ENCODE measurements at places on chromosomes 7 and 10. TPM values are rescaled to one million over a fixed set of nuclear protein-coding genes. Genes with fewer than 3 reads are reported as not detected.

DNA sequence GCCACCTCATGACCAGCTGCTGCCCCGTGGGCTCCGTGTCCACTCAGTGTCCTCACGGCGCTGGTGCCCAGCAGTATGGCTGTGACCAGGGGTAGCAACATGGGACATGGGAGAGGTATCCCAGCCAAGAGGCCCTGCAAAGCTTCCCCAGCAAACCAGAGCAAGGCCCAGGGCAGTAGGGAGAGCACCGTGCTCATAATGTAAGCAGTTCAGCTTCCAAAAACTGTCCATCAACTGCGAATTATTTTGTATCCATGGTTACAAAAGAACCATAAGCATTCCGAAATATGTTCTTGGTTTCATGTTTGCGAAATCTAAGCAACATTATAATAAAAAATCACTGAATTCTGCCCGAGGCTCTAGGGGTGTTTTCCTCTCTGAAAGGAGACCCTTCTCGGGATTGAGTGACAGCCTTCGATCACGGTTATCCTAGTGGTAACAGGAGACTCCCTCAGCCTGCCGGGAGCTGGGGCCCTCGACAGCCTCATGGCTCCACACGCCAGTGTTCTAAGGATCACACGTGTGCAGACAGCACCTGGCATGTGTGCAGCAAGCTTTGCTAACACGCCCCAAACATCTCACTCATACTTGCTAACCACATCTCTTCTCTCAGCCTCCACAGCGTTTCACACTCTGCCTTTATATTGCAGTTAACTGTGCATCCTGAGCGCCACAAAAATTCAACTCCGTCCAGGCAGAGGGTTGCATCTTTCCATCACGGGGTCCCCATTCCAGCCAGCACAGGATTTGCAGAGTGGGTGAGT lies 117.6 kb downstream of the DIP2C start:
- DNase-seq: no peak

The CRPPA gene
- 3.9 TPM for polyA plus RNA-seq

The TFR2 gene
- polyA plus RNA-seq: 0.90 TPM

The ZNF37A gene
- 8.9 TPM for polyA plus RNA-seq

DNA sequence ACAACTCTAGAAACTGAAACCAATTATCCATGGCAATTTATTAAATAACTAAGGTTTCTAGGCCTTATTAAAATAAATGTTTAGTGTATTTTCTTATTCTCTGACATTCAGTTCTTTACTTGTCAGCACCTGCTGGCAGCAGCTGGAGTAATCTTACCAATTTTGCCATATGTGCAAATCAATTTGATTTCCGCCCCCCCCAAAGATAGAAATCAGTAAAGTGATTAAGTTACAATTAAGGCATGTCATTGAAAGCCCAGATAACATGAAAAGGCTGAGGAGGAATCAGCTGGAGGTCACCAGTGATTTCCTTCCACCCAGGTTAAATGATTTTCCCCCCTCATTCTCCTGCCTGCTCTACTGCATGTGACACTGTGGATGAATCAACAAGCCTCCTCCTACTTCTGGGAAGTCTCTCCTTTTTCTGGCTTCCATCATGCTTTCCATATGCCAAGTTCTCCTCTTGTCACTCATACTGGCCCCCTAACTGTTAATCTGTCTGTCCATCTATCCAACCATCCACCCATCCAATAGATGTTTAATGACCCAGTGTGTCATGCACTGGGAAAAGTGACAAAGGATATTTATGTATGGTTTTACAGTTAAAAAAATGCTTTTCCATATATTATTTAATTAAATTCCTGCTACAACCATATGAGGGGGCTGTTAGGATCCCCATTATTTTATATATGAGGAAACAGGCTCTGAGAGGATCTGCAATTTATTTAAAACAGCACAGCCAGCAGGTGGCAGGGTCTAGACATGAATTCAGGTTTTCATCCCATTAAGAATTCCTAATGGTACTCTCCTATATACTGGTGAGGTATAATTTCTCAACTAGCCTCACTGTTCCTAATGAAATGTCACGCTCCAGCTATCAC lies 116.5 kb downstream of the ATXN7L1 start:
- no peak for DNase-seq

GRCh38 chr7:50349963-50350944 lies 45.7 kb downstream of the IKZF1 start:
- DNase-seq: no peak

The LIPN gene
- not detected for polyA plus RNA-seq

GRCh38 chr7:143455491-143455890 lies 12.2 kb downstream of the TAS2R60 start:
- no peak for DNase-seq

GRCh38 chr10:24701447-24701846 lies 22.2 kb downstream of the ARHGAP21 start:
- no peak for DNase-seq

GRCh38 chr10:98316170-98316569 lies 48.2 kb upstream of the LOXL4 start:
- no peak for DNase-seq

- DNase-seq: no peak
Measured at GRCh38 chr10:75441196-75441595, 9.8 kb downstream of the LRMDA start.

The HOXA7 gene
- polyA plus RNA-seq: 19.1 TPM

The MBL2 gene
- not detected for polyA plus RNA-seq

DNA sequence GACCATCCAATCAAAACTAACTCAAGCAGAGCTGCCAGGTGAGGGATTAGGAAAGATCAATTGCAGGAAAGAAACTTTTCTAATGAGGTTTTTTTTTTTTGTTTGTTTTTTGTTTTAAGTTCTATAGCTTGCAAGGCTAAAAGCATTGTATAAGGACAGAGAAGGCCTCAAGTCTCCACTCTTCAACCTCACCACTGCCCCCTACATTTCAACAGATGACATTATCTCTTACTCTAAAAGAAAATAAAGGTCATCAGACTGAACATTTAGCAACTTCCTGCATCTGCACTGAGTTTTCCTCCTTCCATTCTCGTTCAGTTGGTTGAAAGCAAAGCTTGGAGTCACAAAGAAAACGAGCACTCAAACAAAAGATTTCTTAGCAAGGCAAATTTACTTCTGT lies 45.2 kb upstream of the EXOC4 start:
- no peak for DNase-seq

- DNase-seq: no peak
Measured at GRCh38 chr7:144848078-144848477, 12.2 kb upstream of the TPK1 start.

- no peak for DNase-seq
Measured at GRCh38 chr10:102644066-102644645, at the start of gene TRIM8. Gene TRIM8, plus strand, starts transcription at chr10:102644479. Its CDS starts 139 bp downstream, at chr10:102644618.

DNA sequence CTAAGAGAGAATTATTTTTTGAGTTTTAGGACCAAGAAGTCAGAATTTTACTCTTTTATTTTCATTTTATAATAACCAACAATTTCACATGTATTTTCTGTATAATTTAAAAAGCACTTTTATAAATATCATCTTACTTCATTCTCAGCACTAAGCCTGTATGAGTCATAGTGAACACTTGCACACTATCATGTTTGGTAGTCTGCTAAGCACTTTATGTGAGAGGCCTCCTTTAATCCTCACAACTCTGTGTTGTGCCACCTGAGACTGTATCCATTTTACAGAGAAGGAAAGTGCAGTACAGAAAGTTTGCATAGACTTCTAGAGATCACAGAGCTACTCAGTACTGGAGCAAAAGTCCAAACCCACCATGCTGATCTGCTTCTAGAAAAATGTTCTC lies 939.6 kb downstream of the NRG3 start:
- DNase-seq: no peak

The CALY gene
- not detected for polyA plus RNA-seq
